ENCODE measurements at places on chromosomes 12 and 14. TPM values are rescaled to one million over a fixed set of nuclear protein-coding genes. Genes with fewer than 3 reads are reported as not detected.

ANKS1B gene
- 0.63 TPM for total RNA-seq

OAS2 gene
- 0.63 TPM for total RNA-seq

PIK3C2G gene
- not detected for total RNA-seq

LRRIQ1 gene
- total RNA-seq = 1.0 TPM

TBX3 gene
- 40.3 TPM for total RNA-seq

TSHR gene
- total RNA-seq = not detected

RHOJ gene
- total RNA-seq = not detected

TOMM20L gene
- not detected for total RNA-seq

PAPLN gene
- total RNA-seq = 5.7 TPM

ZNF384 gene
- total RNA-seq = 56.8 TPM

PRPH gene
- total RNA-seq = 2.1 TPM

ADAM21 gene
- 0.05 TPM for total RNA-seq

AQP6 gene
- not detected for total RNA-seq

GYS2 gene
- not detected for total RNA-seq

KDM2B gene
- 16.9 TPM for total RNA-seq

HOTAIR gene
- total RNA-seq = 0.38 TPM
